ENCODE measurements at places on chromosomes 4 and X.

DNA sequence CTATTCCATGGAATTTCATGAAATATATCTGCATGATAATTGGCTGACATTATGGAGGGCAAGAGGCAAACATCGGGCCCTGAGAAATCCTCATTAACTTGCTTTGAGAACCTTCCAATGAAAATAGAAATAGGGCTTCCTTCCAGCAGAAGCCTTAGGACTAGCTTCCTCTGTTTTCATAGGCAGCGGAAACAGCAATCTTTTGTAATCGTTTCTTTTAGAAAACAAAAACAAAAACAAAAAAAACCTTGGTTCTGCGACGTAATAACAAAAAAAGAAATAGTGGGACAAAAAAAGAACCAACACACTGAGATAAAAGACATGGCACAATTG is 62.9 kb downstream of the GEMIN8 start:
- no peak for DNase-seq

- no peak for DNase-seq
These were observed 12.2 kb upstream of the FGF2 start for GRCh38 chr4:122814426-122814825.

- DNase-seq, result no peak
These were observed 14.2 kb downstream of the RNF150 start for GRCh38 chr4:141119071-141119470.

DNA sequence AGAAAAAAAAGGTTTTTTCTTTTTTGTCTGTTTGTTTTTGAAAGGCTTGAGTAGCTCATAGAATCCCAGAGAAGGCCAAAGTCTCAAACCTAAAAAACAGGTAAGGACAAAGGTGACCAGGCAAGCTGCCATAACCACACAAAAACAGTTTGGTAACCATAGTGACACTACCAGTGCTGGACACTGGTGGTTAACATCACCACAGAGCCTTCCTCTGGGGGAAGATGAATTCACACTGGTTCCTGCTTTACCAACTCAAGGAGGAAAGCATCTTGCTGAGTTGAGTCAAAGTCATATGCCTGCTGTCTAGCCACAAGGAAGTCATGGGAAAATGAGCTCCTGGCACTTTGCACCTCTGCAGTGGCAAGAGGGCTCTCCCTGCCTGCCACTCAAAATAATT is 32.5 kb downstream of the IDS start:
- DNase-seq, result no peak

Measured in urothelium cell line (cell line).